Activated CD8-positive, alpha-beta T cell treated with anti-CD3 and anti-CD28 coated beads for 36 hours (primary cell): ENCODE measurements at places on chromosomes 6 and 20. TPM values are rescaled to one million over a fixed set of nuclear protein-coding genes. Genes with fewer than 3 reads are reported as not detected.

The CNR1 gene
- not detected for total RNA-seq

The EFCAB8 gene
- 0.89 TPM for total RNA-seq

The MYLK2 gene
- 0.13 TPM for total RNA-seq

The CRISP2 gene
- not detected for total RNA-seq

The MAS1 gene
- not detected for total RNA-seq

The LY6G6F gene
- total RNA-seq, result not detected

The DLK2 gene
- 1.0 TPM for total RNA-seq

The RBM24 gene
- total RNA-seq, result not detected

The ZFP64 gene
- 11.6 TPM for total RNA-seq

The EPB41L2 gene
- total RNA-seq, result 30.6 TPM

The TUBB2B gene
- total RNA-seq, result 0.41 TPM

The LIME1 gene
- 15.5 TPM for total RNA-seq

The IMPG1 gene
- not detected for total RNA-seq

The TFAP2D gene
- not detected for total RNA-seq

The SYNDIG1 gene
- total RNA-seq, result not detected

The OR2H2 gene
- not detected for total RNA-seq

The AURKA gene
- 97.5 TPM for total RNA-seq

The RRBP1 gene
- 35.2 TPM for total RNA-seq

The SLC22A16 gene
- not detected for total RNA-seq

The CYP24A1 gene
- total RNA-seq, result not detected

The ID4 gene
- not detected for total RNA-seq

The RAMACL gene
- not detected for total RNA-seq

The GSTA2 gene
- total RNA-seq, result not detected

The PHACTR2 gene
- total RNA-seq, result 14.6 TPM

The BPIFB4 gene
- total RNA-seq, result not detected

The FAM83C gene
- total RNA-seq, result not detected

The CFAP61 gene
- total RNA-seq, result not detected

The KIF25 gene
- total RNA-seq, result not detected

The TMEM74B gene
- 2.2 TPM for total RNA-seq

The BCAS1 gene
- total RNA-seq, result not detected

The RIPPLY2 gene
- not detected for total RNA-seq

The HLA-DQB2 gene
- total RNA-seq, result 0.60 TPM

The PRDM13 gene
- not detected for total RNA-seq

The FAM209B gene
- total RNA-seq, result not detected

The CENPB gene
- 35.4 TPM for total RNA-seq

The FAXC gene
- not detected for total RNA-seq

The RBL1 gene
- 39.6 TPM for total RNA-seq

The TRIM40 gene
- not detected for total RNA-seq

The FAM83B gene
- not detected for total RNA-seq

The C20orf204 gene
- 4.7 TPM for total RNA-seq

The HBS1L gene
- total RNA-seq, result 147 TPM

The PREX1 gene
- 79.7 TPM for total RNA-seq

The CLVS2 gene
- total RNA-seq, result not detected

The NKX2-4 gene
- not detected for total RNA-seq

The RSPO3 gene
- total RNA-seq, result not detected

The SLC35D3 gene
- total RNA-seq, result not detected

The PLA2G7 gene
- total RNA-seq, result not detected

The PLG gene
- not detected for total RNA-seq

The RPP21 gene
- total RNA-seq, result 43.0 TPM

The COL19A1 gene
- not detected for total RNA-seq

The TPX2 gene
- 113 TPM for total RNA-seq

The KCNS1 gene
- 0.38 TPM for total RNA-seq

The ESR1 gene
- 0.79 TPM for total RNA-seq

The SGK2 gene
- 0.50 TPM for total RNA-seq

The C20orf141 gene
- total RNA-seq, result not detected

The PRR18 gene
- total RNA-seq, result 0.23 TPM

The ROS1 gene
- total RNA-seq, result not detected

The SFTA2 gene
- total RNA-seq, result not detected

The AVP gene
- total RNA-seq, result not detected
